ENCODE measurements at places on chromosomes 12 and 14. TPM values are rescaled to one million over a fixed set of nuclear protein-coding genes. Genes with fewer than 3 reads are reported as not detected.

DNA sequence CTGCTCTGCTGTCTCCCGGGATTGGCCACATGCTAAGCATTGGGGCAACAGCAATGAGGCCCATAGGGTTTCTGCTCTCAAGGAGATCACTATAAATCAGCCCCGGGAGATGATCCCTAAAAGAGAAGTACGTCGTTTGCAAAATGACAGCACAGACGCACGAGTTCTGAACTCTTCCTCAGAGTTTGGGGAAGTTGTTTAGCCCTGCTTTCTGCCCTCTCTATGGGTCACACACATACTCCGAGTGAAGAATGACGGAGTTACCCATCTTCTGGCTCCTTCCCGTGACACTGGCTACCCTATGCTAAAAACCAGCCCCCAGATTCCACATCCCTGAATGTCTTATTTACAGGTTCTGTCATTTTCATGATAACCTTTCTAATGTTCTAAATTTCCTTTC lies 258.0 kb upstream of the PLEKHG7 start:
- H3K4me1 ChIP-seq, result peaks cover 6% of the 10 kb centered on the region
- DNase-seq, result no peak
- H3K27ac ChIP-seq, result no peak overlapping the region
- H3K36me3 ChIP-seq, result no peaks in the 10 kb centered on the region

Gene CLEC4C
- total RNA-seq, result not detected

Gene COL2A1
- total RNA-seq, result 69.1 TPM

Gene LMNTD1
- not detected for total RNA-seq

DNA sequence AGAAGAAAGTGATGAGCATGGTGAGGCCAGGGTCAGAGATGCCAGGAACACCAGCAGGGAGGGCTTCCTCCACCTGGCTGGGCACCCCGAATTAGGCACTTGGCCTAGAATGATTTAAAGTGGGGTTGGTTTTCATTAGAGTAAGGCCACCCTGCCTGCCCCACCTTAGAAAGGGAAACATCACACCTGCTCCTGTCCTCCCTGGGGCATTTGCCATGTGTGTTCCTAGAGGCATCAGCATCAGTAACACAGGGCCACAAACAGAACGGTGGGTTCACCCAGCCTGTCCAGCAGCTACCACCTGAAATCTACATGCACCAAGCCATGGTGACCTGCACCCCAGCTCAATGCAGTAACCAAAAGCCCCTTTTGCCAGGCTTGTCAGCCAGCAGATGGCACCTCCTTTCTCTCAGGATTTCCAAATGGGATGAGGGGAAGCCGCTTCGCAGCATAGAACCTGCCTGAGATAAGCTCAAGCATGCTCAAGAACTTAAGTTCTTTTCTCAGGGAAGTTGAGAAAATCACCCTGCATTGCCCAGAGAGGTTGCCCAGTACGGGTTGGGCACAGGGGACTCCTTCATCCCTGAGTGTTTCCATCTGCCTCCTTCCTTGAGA lies 338.8 kb downstream of the DPF3 start:
- H3K27ac ChIP-seq, result no peak overlapping the region
- no peak for DNase-seq
- no peak overlapping the region for H3K4me3 ChIP-seq
- H3K27me3 ChIP-seq, result no peaks in the 10 kb centered on the region

DNA sequence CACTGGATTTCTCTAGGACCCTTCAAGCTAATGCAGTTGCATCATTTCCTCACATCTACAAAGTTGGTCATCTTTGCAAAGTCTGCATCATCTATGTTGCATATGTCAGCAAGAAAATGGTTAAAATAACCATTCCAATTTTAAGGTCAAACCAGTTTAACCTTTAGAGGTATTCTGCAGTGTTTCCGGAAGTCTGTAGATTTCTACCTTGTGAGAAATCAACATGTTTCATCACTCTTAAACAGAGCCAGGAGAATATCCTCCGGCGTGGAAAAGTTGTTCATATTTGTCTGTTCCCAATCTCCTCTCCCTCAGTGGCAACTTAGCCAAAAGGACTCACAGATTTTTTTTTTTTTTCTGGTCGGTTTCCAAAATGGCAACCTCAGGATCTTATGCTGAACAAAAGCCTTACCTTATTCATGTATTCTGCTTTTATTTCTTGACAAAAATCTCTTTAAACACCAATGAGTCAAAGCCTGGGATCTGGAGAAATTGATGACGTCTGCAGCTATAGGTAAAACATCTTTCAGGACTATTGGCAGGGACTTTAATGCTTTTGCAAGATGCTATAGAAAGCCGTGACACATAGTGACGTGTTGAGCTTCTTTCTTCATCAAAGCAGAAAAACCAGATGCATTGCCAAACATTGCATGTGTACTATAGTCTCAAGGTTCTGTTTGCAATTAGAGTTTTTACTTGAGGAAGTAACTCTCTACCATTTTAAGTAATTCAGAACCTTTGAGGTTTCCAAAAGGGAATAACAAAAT lies 16.0 kb upstream of the CDK17 start:
- no peak overlapping the region for H3K27ac ChIP-seq
- no peak overlapping the region for H3K4me3 ChIP-seq
- DNase-seq, result no peak
- no peaks in the 10 kb centered on the region for H3K27me3 ChIP-seq
- H3K36me3 ChIP-seq, result no peaks in the 10 kb centered on the region
- H3K4me1 ChIP-seq, result peaks cover 4% of the 10 kb centered on the region

Gene ALDH1L2
- 0.13 TPM for total RNA-seq

DNA sequence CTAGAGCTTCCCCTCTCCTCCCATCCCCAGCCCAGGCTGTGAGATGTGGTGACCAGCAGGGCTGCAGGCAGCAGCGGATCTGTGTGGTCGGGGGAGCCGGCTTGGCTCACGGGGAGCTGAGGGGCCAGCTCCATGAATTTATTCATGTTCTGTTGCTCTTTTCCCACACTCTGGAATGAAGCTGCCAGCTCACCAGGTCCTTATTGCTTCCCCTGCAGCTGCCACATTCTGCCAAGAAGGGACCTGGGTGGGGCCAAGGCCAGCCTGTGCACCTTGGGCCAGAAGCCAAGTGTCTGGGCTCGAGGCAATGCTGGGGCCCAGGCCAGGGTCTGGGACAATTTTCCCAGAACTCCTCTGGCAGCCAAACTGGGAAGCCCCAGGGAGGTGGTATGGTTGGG lies 2.5 kb upstream of the C1QL4 start:
- no peak overlapping the region for H3K27ac ChIP-seq
- no peaks in the 10 kb centered on the region for H3K36me3 ChIP-seq
- H3K4me3 ChIP-seq, result no peak overlapping the region
- peaks cover 100% of the 10 kb centered on the region for H3K27me3 ChIP-seq
- DNase-seq, result peak; percentile 45

Gene ABCD2
- total RNA-seq, result 0.04 TPM

DNA sequence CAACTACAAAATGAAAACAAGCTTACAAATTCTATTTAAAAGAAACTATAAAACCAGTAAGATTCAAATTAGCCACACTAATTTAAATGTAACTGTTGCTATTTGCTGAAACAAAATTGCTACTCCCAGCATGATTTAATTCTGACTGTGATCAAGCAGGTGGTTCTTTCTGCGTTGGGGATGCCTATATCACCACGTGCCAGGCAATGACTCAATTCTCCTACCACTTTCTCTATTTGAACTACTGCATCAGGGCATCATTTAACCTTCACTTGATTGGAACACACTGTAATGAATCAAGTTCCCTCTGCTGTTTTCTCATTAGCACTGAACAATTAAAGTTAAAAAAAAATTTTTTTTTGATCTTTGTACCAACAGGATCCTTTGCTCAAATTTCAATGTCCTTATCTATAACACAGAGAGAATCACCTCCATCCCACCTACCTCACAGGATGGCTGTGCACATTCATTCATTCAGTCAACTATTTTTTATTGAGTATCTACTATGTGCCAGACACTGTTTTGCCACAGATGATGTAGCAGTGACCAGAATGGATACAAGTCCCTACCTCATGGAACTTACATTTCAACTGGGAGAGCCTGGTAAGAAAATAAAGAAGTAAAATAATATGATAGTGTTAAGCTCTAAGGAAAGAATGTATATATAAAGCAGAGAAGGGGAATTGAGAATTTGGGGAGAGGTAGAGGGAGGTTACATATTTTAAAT lies 8.0 kb upstream of the ACTN1 start:
- H3K27ac ChIP-seq, result no peak overlapping the region
- no peaks in the 10 kb centered on the region for H3K27me3 ChIP-seq
- DNase-seq, result no peak
- no peak overlapping the region for H3K4me3 ChIP-seq
- H3K36me3 ChIP-seq, result no peaks in the 10 kb centered on the region
- peaks cover 16% of the 10 kb centered on the region for H3K4me1 ChIP-seq

DNA sequence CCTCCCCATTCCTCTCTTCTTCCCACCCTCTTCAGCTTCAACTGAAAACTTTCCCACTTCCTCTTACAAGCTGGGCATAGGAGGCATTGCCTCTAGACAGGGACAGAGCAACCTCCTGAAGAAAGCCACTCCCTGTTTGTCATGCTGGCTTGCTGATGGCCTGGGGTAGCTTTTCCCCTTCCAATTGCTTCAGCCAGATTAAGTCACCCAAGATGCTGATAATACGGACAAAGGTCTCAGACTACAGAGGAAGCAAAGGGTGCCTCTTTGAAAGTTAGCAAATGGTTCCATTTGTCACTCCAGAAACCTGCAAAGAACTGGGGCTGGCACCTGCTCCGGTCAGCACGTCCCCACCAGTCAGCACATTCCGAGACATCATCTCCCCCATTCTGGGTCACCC lies 6.0 kb downstream of the KRT2 start:
- H3K36me3 ChIP-seq, result no peaks in the 10 kb centered on the region
- no peak for DNase-seq
- H3K27ac ChIP-seq, result no peak overlapping the region
- H3K4me1 ChIP-seq, result peaks cover 6% of the 10 kb centered on the region

DNA sequence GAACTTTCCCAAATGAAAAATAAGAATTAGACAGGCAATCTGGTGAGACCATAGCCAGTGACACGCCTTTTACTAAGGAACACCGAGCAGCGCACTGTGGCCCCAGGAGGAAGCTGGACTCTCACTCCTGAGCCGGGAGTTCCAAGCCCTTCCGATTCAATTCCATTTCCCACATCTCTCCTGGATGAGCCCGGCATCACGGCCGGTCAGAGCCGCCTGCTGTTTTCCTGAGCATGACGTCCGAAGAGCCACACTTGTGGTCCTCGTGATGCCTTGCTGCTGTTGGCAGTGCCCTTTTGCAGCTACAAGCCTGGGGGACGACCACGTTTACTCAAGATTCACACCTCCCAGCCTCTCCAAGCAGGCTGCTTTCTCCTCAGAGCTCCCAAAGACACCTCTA lies 40.8 kb downstream of the FBXL14 start:
- DNase-seq, result no peak
- H3K36me3 ChIP-seq, result no peaks in the 10 kb centered on the region
- no peak overlapping the region for H3K27ac ChIP-seq
- peaks cover 16% of the 10 kb centered on the region for H3K4me1 ChIP-seq
- no peaks in the 10 kb centered on the region for H3K27me3 ChIP-seq

- H3K36me3 ChIP-seq, result no peaks in the 10 kb centered on the region
- H3K4me1 ChIP-seq, result peaks cover 38% of the 10 kb centered on the region
- H3K27ac ChIP-seq, result no peak overlapping the region
- no peak overlapping the region for H3K4me3 ChIP-seq
Measured at GRCh38 chr12:82781309-82781997, 94.7 kb downstream of the TMTC2 start.

DNA sequence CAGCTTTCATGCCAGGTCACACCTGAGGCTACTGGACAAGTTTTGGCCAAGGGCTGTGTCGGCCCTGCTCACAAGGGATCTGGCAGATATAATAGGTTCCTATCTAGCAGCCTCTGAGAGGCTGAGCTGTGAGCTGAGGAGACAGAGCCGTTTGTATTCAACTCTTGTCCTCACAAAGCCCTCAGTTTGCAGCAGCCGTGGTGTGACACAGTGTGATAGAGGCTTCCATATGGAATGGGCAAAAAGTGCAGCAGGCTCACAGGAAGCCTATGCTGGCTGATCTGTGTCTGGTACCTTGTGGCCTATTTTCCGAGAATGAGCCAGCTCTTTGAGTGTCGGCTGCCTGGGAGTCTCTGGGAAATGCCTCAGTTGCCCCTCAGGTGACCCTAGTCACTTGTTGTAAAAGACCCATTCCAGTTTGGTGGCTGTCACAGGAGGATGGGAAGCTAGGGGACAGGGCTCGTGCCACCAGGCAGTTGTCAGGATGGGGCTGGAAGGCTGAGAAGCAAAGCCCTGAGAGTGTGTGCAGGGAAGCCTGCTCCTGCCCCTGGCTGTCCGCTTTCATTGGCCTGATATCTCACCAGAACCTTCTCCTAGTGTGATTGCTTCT lies 16.1 kb downstream of the VRTN start:
- peaks cover 23% of the 10 kb centered on the region for H3K4me1 ChIP-seq
- no peak overlapping the region for H3K4me3 ChIP-seq
- no peaks in the 10 kb centered on the region for H3K27me3 ChIP-seq
- no peaks in the 10 kb centered on the region for H3K36me3 ChIP-seq

GRCh38 chr14:104099096-104100041 lies 13.9 kb downstream of the ASPG start:
- no peak overlapping the region for H3K27ac ChIP-seq
- no peak for DNase-seq
- no peak overlapping the region for H3K4me3 ChIP-seq
- peaks cover 2% of the 10 kb centered on the region for H3K4me1 ChIP-seq
- H3K27me3 ChIP-seq, result no peaks in the 10 kb centered on the region

Gene CLECL1
- total RNA-seq, result not detected

GRCh38 chr12:1306817-1307216 lies 287.6 kb downstream of the FBXL14 start:
- no peaks in the 10 kb centered on the region for H3K27me3 ChIP-seq
- no peaks in the 10 kb centered on the region for H3K36me3 ChIP-seq
- peaks cover 8% of the 10 kb centered on the region for H3K4me1 ChIP-seq
- no peak for DNase-seq
- H3K4me3 ChIP-seq, result no peak overlapping the region
- H3K27ac ChIP-seq, result no peak overlapping the region

DNA sequence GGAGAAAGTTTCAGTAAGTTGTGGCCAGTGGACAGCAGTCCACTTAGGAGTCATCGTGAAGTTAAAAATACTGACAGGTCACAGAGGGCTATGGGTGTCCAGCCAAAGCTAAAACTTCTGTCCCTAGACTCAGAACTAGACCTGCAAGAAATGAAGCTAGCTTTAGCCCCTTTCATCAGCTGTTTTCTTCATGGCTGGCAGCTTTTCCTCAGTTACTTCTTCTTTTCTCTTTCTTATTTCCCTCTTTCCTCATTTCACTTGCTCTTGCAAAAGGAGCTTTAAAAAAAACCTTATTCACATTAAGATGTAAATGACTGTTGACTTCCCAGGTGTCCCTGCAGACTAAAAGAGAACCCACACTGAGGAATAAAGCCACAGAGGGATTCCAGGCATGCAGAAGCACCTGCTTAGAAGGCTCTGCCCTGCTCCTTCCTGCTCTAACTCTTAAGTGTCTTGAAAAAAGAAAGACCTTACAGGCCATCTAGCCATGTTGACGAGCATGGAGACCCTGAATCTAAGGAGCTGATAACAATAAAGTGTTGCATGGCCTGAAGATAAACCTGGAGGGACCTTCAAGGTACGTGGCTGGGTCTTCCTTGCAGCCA lies 69.7 kb upstream of the CCND2 start:
- no peak overlapping the region for H3K27ac ChIP-seq
- no peaks in the 10 kb centered on the region for H3K27me3 ChIP-seq
- no peaks in the 10 kb centered on the region for H3K36me3 ChIP-seq
- no peak overlapping the region for H3K4me3 ChIP-seq

GRCh38 chr14:56487090-56487667 lies 92.4 kb upstream of the TMEM260 start:
- H3K36me3 ChIP-seq, result no peaks in the 10 kb centered on the region
- no peak overlapping the region for H3K4me3 ChIP-seq
- peak; percentile 42 for DNase-seq
- peaks cover 11% of the 10 kb centered on the region for H3K4me1 ChIP-seq

Gene RBM25
- 162 TPM for total RNA-seq

Gene DIO3
- total RNA-seq, result 3.3 TPM

- no peaks in the 10 kb centered on the region for H3K4me1 ChIP-seq
- H3K4me3 ChIP-seq, result no peak overlapping the region
- H3K27ac ChIP-seq, result no peak overlapping the region
- H3K27me3 ChIP-seq, result no peaks in the 10 kb centered on the region
- DNase-seq, result no peak
- no peaks in the 10 kb centered on the region for H3K36me3 ChIP-seq
Measured at GRCh38 chr12:38930990-38931389, 25.6 kb upstream of the CPNE8 start.
